ENCODE measurements at places on chromosomes 7 and 10.

- ATAC-seq = no peak
Measured at GRCh38 chr7:371779-372545, 82.0 kb downstream of the FOXL3 start.

GRCh38 chr7:26451997-26452396, 160.3 kb downstream of the SNX10 start:
- no peak for ATAC-seq

DNA sequence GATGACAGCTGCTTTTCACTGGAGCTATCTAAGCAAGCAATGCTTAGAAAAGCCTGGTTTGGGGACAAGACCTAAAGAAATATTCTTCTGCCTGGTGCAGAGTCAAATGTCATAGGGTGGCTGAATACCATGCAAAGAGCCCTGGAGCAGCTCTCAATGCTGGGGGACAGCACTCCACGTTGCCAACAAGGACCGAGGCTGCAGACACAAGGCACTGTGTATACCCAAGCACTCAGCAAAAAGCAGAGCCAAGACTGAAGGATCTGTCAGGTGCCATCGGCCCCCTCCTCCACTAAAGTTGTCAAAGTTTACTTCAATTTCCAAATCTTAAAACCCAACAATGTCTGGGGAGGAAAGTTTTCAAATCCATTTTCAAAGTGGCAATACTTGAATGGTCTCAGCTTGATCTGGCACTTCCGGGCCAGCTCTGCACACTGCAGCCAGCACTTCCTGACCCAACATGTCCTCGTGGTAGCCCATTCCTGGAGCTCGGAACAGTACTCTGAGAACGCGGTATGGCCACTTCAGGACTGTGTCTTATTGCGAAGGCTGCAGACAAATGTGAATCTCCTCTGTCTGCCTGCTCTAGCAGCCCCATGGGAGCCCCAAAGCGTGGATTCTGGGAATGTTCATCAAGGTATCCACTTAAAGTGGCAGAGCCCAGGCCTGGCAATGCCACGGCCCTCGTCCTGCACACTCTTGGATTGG, 191.8 kb downstream of the TNS3 start:
- no peak for ATAC-seq

DNA sequence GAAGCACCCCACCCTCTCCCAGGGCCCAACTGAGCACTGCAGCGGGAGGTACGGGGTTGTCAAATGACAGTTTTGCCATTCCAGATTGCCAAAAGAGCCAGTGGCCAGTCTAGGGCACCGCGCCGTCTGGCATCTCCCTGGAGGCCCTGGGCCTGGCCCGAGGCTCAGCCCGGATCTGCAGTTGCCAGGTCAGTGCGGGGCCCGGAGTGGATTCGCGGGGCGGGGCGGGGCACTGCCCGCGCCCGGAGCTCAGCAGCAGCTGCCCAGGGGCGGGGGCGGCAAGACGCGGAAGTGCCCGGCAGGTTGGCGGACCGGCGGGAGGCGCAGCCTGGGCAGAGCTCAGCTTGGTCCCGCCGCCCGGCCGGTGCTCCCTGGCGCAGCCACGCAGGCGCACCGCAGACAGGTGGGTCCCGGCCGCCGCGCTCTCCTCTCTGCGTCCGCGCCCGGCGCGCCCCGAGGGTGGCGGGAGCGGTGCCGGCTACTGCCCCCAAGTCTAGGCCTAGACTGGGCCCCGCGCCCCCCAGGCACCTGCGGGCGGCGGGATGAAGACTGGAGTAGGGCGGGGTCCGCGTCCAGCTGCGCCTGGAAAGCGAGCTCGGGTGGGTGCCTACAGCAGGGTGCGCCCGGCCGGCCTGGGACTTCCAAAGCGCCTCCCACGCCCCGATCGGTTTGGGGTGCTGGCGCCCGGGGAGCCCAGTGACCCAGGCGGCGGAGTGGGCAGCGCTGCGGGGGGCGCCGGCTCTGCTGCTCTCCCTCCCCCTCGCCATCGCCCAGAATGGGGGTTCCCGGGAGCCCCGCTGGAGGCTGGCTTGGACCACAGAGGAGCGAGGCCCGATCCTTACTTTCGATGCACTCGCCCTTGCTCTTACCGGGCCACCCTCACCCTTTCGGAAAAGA, at the start of gene IRF5:
TSS of gene IRF5 (plus strand) at position 281 of the 897 bp plus-strand sequence. CDS start 4,155 bp downstream, outside the sequence.
- peak; percentile 5 for ATAC-seq

GRCh38 chr7:69622960-69623359, 24.7 kb downstream of the AUTS2 start:
- ATAC-seq = no peak

Measured in stimulated activated memory B cell treated with anti-CD40 and anti-IgM and Interleukin-4, amounts not matched to agents 10 μg/mL and 1 μg/mL and 100 μg/mL, for 72 hours (primary cell).